ENCODE measurements at places on chromosomes 4 and X.

- DNase-seq, result no peak
Measured at GRCh38 chrX:150774798-150775568, 81.8 kb downstream of the MTMR1 start.

GRCh38 chr4:108881190-108881589 lies 118.3 kb upstream of the ETNPPL start:
- no peak for DNase-seq

GRCh38 chrX:20265221-20265725 lies 1.4 kb downstream of the RPS6KA3 start:
- peak; percentile 28 for DNase-seq

DNA sequence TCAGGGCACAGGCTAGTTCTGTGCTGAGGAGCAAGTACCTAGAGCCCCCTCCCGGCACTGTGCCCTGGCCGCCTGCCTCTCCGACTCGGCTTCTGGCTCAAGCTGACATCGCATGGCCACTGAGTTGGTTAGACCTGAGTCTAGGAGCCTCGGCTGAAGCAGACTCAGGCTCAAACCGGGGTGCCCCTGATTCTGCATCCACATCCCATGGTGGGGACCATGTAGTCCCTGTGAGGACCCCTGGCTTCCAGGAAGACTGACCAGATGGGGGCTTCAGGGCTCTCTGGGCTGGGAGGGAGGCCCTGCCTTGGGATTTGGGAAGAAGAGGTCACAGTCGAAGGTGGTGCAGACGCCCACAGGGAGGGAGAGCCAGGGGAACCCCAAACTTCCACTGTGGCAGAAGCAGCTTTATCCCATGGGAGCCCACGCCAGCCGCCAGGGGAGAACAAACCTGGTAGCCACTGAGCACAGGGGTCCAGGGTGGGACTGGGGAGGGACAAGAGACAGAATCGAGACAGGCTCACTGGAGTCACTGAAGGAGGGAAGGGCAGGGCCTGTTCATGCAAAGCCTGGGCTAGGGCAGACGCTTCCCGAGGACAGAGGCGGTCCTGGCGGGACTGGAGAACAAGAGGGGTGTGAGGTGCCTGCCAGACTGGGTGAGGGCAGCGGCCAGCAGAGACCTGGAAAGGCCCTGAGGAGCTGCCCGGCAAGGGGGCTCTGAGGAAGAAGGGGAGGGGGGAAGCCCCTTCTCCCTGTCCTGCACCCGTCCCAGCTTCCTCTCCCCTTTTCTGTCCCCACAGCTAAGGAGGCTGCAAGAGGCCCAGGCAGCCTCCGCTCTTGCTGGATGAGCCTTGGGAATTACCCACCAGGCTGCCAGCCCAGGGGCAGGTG lies 1.1 kb downstream of the PDE6B start:
- DNase-seq, result no peak

DNA sequence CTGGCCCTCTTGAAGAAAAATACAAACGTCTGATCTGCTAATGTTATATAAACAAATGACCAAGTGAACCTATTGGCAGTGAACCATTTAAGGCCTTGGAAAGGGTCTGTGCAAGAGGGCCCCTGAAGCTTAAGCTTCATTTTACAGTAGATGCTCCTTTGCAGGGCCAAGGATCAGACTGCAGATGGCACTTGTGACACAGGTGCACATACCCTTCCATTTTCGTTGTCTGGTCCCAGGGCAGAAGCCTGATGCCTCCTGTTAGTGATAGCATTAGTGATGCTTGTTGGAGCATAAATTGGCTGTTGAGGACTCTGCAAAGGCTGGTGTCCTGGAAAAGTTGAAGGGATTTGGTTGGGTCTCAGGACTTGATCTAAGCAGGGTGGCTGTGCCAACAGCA lies 46.5 kb downstream of the ETNPPL start:
- DNase-seq, result no peak

GRCh38 chr4:106429885-106430284 lies 61.3 kb upstream of the GIMD1 start:
- DNase-seq, result no peak

GRCh38 chrX:6661736-6662135 lies 126.8 kb upstream of the VCX3A start:
- no peak for DNase-seq

- no peak for DNase-seq
Measured at GRCh38 chr4:98502624-98503023, 155.8 kb downstream of the TSPAN5 start.

GRCh38 chrX:150692831-150693724 lies at the start of gene MTMR1:
Gene MTMR1 (plus strand): TSS chrX:150693396. CDS start chrX:150693531, 135 bp downstream.
- DNase-seq, result no peak

DNA sequence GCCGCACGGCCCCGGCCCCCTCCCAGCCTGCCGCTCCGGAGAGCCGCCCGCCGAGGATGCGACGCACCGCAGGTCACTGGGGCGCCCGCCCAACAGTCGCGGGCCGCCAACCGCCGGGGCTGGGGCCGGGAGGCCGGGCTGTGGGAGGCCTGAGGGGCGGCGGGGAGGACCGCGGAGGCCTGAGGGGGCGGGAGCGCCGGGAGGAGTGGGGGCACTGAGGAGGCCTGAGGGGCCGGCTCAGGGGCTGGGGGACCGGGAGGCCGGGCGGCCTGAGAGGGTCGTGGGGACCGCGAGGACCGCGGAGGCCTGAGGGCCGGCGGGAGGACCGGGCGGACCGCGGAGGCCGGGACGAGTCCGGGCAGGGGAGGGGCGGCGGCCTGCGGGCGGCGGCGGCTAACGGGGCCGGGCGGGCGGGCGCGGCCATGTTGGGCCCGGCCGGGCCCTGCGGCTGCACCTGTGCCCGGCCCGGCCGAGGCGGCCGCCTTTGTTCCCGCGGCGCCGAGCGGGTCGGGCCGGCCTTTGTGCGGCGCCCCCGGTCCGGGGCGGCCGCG lies 353 bp downstream of the NSD2 start:
- DNase-seq, result no peak

DNA sequence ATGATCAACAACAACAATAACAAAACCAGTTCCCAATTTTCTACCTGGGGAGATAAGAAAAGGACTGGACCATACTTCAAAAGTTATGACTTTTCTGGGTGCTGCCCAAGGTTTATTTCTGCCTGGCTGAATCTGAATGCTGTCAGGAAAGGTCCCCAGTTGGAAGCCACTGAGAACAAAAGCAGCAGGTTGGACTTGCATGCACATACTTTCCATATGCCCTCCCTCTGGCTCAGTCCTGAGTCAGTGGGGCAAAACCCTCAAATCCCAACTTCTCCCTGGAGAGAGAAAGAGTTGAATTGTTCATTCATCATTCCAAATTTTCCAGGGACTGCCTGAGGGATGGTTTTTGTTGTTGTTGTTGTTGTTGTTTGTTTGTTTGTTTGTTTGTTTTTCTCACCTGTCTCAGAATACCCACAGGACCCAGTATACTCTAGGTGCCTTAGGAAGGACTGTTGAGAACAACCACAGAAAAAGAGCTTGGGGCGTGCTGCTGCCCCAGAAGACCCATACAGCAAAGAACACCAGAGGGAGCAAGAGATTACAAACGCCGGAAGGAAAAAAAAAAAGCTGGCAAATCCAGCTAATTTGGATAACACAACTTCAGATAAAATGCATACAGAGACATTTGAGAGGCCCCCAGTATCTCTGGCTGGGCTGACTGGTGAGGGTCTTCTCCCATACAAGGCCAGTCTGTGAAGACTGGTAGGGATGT lies 138.9 kb upstream of the INPP4B start:
- no peak for DNase-seq

DNA sequence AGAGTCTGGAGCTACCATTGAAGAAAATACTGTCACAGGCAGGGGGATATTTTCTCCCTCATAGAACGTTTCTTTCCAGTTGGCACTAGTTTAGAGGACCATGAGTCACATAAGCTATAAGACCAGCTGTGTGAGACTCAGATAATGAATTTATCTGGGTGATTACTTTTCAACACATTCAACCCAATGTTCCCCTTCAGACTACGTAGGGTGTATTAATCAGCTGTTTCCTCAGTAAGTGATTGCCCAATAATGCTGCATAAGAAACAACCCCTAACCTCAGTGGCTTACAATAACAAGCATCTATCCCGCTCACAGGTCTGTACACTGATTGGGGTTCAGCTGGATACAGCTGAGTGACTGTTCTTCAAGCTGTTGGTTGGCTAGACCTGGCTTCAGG lies 38.1 kb downstream of the CBLL2 start:
- DNase-seq, result no peak

DNA sequence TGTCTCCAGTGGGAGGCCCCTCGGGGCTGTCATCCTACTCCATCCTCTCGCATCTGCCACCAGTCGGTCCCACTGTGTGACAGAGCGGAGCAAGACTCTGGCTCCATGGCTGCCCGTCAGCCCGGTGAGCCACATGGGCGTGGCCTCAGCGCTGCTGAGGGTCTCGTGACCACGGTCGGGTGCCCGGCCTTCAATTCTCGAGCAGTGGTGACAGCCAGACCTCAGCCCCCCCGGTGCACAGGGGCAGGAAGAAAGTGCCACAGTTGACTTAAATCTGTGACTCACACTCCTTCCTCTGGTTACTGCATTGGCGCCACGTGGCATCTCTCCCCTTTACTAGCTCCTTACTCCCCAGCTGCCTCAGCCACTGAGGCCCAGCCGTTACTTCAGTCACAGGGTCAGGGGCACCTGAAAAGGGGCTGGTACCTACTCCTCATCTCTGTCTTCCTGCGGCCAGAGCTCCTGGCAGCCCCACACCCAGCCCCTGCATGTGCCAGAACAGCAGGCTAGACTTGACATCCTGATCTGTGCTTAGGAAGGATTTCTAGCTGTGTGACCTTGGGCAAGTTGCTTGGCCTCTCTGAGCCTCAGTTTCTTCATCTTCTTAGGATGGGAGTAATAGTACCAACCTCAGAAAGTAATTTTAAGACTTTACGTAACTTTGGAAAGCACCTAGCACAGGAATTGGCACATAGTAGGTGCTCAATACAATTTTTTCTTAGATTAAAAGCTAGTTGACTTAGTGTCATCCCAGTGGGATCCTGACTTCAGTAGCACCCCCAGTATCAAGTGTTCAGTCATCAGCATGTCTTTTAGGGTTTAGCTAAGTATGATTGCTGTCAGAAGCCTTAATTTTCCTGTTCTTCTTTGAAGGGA lies 66.1 kb downstream of the TNIP2 start:
- no peak for DNase-seq

DNA sequence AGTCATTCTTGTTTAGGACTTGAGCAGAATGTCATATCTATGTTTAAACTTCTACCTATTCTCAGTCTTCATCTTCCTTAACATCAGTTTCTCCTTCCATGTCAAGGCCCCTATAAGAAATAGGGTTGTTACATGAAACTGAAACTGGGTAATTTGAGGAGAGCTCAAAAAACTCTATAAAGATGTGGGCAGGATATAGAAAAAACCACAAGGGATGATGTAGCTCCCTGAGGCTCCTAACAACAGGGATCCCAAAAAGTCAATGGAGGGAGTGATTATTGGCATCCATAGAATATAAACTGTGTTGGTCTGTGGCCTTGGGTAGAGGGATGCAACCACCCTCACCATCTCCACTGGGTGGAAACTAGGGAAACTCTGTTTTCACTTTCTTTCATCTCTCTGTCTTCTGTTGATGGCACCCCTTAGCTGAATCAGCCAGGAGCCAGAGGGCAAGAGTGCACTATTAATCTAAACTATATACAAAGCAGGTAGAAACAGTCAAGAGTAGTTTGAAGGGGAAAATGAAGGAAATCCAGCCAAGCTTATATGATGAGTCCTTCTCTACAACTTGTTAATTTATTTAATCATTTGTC lies 27.6 kb downstream of the C4orf54 start:
- no peak for DNase-seq

- no peak for DNase-seq
Measured at GRCh38 chrX:100829730-100830129, 9.5 kb downstream of the CSTF2 start.

DNA sequence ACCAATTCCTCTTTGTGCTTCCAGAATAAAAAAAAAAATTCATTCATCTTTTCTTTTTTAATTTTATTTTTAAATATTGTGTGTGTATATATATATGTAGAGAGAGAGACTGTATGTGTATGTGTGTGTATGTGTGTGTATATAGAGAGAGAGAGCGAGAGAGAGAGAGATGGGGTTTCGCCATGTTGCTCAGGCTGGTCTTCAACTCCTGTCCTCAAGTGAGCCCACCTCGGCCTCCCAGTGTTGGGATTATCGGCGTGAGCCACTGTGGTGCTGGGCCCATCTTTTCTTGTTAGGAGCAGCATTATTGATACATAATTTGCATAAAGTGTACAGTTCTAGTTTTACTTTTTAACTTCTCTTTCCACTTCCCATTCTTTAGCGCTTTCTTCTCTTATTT lies 33.6 kb downstream of the KDM6A start:
- no peak for DNase-seq

GRCh38 chrX:20061855-20062254 lies 54.9 kb downstream of the MAP7D2 start:
- DNase-seq, result no peak

DNA sequence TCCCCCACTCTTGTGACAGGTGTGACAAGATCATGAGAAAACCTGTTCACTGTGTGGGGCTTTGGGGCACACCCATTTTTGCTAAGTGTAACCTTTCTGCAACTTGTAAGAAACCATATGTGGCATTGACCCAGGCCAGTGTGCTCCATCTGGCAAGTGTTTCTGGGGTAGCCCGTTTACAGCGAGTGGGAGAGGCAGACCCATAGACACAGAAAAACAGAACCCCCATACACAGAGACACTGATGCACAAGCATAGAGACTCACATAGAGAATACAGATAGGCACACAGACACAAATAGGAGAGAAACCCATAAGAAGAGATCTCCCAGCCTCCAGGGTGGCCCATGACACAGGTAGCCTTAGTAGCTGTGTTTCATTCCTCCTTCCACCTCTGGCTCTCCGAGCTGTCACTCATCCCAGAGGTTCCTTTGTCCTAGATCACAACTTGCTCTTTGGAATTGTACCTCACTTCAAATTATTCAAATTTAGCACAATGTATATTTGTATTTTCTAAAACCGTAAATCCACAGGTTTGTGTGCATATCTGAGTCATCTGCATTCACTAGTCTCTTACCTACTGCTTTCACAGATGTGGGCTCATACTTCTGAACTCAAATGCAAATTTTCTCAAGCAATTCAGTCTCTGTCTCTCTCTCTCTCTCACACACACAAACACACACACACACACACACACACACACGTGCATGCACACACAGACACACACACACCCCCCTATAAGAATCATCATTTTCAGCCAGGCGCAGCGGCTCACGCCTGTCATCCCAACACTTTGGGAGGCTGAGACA lies 114.4 kb downstream of the SH3KBP1 start:
- DNase-seq, result no peak

DNA sequence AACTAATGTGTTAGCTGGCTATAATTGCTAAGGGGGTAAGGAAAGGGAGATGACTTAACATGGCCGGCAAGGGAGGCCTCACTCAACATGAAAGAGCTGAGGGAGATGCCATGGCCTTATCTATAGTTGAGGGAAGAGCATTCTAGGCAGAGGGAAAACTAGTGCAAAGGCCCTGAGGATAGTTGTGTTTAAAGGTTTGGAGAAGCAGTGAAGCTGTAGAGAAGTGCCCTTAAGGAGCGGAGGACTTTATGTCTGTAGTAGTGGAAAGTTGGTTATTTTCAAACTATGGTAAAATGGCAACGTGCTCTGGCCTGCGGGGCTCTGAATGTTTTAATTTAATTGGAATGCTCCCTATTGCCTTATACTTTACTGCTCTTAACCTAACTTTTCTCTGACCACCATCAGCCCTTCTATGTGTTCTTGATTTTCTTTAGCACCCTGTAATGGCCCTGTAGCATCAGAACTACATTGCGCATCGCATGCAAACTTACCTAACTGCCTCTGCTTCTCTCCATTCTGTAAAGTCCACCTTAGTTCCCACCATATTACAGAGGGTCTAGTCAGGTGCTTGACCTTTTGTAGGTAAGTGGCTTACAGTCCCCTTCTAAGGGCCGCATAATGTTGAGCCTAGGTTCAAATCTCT lies 35.8 kb downstream of the ERVMER34-1 start:
- no peak for DNase-seq
